Psoas muscle (tissue), 8 donors: ENCODE measurements at places on chromosomes 4 and X. TPM values are rescaled to one million over a fixed set of nuclear protein-coding genes. Genes with fewer than 3 reads are reported as not detected.
A peak's percentile ranks its signal among the peaks of the same experiment; 100 is the strongest.

SLC10A7 gene
- 3.9 TPM for polyA plus RNA-seq

DNA sequence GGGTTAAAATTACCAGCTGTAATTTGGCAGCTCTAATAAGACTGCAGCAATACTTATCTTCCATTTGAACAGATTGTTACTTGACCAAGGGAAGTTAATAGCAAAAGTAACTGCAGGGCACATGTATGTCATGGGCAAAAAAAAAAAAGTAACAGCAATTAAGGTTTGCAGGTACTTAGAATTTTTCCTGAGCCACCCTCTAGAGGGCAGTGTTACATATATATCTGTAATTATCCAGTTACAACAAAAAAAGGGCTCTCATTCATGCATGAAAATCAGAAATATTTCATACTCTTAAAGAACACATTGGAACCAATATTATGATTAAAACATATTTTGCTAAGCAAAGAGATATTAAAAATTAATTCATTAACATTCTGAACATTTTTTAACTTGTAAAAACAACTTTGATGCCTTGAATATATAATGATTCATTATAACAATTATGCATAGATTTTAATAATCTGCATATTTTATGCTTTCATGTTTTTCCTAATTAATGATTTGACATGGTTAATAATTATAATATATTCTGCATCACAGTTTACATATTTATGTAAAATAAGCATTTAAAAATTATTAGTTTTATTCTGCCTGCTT, 25.1 kb downstream of the XIAP start:
- DNase-seq: no peak

- no peak for DNase-seq
Observed at GRCh38 chr4:21347142-21347541, 601.4 kb downstream of the KCNIP4 start.

DNA sequence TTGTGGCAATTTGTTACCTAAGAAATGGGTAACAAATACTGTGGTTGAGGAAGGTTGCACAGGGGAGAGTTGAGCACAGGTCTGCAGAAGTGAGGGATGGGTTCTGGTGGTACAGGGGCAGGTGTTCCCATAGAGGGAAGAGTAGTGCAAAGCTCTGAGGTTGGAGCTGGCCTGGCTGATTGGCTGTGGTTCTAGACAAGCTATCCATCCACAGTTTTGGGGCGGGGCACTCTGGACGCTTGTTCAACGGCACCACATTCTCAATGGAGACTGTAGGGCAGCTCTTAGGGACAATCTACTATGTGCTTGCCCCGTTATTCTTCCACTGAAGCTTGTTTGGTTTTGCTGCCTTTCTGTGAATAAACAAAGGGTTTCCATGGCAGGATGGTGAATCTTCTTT, 35.4 kb downstream of the NAT8L start:
- DNase-seq: no peak

ZAR1 gene
- polyA plus RNA-seq: not detected

DNA sequence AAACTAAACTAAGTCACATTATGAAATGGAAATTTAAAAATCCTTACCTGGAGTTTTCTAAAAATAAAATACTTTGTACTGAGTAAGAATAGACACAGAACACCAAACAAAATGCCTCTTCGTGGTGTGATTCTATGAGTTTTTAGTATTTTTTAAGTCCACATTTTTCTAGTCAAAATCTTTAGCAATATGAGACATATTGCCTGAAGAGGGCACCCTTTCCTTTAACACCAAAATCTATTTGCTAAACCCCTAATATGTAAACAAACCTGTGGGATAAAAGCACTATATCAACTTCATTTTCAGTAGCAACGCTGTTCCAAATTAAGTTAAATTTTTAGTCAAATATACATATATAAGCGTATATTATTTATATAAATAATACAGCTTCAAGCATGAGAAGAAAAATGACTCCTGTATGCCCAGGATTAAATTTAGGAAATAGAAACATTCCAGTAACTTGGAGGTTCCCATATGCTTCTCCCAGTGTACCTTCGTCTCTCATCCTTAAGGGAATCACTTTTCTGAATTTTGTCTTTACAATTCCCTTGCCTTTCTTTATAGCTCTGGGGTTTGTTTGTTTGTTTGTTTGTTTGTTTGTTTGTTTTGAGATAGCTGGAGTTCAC, 23.0 kb upstream of the PGM2 start:
- no peak for DNase-seq

DNA sequence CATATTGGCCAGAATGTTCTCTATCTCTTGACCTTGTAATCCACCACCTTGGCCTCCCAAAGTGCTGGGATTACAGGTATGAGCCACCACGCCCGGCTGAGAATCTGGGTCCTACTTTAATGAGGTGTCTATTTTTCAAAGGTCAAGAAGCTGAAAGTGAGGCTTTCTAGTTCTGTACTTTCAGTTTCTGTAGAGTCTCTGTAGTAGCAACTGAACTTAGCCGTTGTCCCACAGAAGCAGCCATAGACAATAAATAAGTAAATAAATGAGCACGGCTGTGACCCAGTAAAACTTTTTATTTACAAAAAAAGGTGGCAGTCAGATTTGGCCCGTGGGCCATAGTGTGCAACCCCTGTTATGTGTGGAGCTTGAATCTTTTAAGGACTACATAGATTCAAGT, 92.0 kb downstream of the FNIP2 start:
- DNase-seq: no peak

CT45A2 gene
- not detected for polyA plus RNA-seq

- DNase-seq: no peak
Observed at GRCh38 chr4:17276776-17277175, 235.1 kb downstream of the QDPR start.

KDM5C gene
- 36.1 TPM for polyA plus RNA-seq

GRCh38 chr4:48945981-48946380, 39.4 kb upstream of the OCIAD2 start:
- no peak for DNase-seq

- DNase-seq: peak; percentile 71
Observed at GRCh38 chr4:186144198-186144945, 39.9 kb downstream of the FAM149A start.

GRCh38 chrX:3567686-3568085, 145.8 kb downstream of the PRKX start:
- DNase-seq: no peak

LIN54 gene
- polyA plus RNA-seq: 5.0 TPM

DNA sequence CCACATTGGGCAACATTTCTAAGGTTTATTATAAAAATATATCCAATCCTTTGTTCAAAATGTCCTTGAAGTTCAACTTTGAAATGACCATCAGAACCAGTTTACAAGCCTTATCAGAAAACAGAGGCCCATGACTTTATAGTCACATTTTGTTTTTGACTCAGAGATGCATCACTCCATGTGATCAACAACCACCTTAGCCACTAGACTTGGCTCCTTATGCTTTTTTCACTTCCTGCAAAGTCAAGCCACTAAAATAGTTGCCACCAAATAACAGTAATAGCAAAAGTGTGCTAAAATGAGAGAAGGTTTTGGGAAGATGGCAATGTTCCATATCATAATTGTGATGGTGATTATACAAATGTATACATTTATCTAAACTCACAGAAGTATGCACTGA, 181.7 kb downstream of the MAML3 start:
- DNase-seq: no peak
